Effector CD4-positive, alpha-beta T cell (primary cell): ENCODE measurements at places on chromosomes 16 and 17.

- no peak for DNase-seq
Observed at GRCh38 chr16:2529061-2529931, 1.9 kb downstream of the CEMP1 start.

GRCh38 chr17:5446786-5447185, 7.8 kb upstream of the C1QBP start:
- DNase-seq = no peak

GRCh38 chr17:80471922-80472321, 4.5 kb downstream of the NPTX1 start:
- no peak for DNase-seq

GRCh38 chr16:46898006-46898405, 13.8 kb downstream of the GPT2 start:
- DNase-seq = no peak

- DNase-seq = peak; percentile 88
Observed at GRCh38 chr17:80101011-80101945, at the start of gene GAA. Gene GAA, plus strand, starts transcription at chr17:80101581. Its CDS starts 3,006 bp downstream, at chr17:80104587.

GRCh38 chr17:40777459-40777858, 4.9 kb downstream of the KRT27 start:
- no peak for DNase-seq

GRCh38 chr16:23842137-23842600, 6.4 kb downstream of the PRKCB start:
- DNase-seq = no peak

- DNase-seq = peak; percentile 29
Observed at GRCh38 chr16:88570691-88571092, 489 bp downstream of the ZC3H18 start.

DNA sequence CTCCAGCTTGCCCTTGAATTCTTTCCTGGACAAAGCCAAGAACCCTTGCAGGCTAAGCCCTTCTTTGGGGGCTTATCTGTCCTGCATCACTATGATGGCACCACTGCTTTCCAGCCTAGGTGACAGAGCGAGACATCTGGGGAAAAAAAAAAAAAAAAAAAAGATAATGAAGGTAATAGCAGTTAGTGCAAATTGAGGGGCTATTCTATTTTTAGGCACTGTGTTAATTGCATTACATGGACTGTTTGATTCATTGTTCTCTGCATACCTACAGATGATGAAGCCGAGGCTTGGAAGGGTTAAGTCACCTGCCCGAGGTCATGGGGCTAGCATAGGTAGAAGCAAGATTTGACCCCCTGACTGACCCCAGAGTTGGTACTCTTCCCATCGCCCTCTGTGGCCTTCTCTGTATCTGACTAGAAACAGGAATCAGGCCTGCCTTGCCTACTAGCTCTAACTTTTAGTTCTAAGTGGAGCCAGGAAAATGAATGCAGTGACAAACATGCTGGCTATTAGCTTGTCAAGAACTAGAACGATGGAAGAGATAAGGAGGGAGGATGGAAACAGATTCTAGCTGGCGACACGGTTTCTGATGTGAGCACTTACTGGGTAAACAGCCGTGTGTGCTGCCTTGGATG, 312.1 kb downstream of the SNX29 start:
- DNase-seq = no peak

DNA sequence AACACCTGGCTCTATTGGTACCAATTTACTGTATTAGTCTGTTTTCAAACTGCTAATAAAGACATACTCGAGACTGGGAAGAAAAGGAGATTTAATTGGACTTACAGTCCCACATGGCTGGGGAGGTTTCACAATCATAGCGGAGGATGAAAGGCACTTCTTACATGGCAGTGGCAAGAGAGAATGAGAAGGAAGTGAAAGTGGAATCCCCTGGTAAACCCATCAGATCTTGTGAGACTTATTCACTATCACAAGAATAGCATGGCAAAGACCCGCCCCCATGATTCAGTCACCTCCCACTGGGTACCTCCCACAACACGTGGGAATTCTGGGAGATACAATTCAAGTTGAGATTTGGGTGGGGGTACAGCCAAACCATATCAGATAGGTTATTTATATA, 22.6 kb upstream of the GOSR1 start:
- DNase-seq = no peak

DNA sequence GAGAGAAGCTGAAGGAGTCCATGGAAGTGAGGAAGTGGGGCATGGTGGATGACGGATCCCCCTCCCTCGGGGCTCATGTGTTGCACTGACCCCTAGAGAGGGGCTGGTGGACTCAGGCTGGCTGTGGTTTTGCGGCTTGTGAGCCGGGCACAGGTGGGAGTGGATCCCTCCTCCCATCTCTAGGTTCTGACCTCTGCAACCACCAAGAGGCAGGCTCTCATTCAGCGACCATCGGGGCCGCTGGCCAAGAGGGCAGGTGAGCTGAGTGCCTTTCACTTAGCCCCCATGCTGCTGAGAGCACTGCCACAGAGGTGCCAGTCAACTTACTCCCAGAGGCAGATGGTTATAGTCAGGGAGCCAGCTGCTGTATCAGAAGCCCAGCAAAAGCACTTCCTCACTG, 67.3 kb downstream of the SCNN1B start:
- DNase-seq = no peak

- DNase-seq = no peak
Observed at GRCh38 chr16:10601444-10602408, 21.3 kb upstream of the EMP2 start.

- no peak for DNase-seq
Observed at GRCh38 chr16:4147236-4147635, 31.0 kb upstream of the ADCY9 start.

DNA sequence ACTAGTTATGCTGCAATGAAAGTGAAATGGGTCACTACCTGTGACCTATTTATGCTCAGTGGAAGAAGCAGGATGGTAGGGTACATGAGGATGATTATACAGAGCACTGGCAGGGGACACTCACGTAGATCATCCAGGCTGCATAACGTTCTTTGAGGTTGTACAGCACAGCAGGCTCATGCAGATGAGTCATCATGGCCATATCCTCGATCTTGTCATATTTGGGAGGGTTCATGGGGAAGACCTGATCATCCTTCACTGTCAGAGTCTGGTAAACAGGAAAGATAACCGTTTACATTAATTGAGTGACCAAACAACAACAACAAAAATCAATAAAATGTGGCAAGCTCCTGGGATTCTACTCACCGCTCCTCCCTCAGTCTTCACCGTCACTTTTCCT, 2.1 kb downstream of the MYH2 start:
- DNase-seq = no peak

DNA sequence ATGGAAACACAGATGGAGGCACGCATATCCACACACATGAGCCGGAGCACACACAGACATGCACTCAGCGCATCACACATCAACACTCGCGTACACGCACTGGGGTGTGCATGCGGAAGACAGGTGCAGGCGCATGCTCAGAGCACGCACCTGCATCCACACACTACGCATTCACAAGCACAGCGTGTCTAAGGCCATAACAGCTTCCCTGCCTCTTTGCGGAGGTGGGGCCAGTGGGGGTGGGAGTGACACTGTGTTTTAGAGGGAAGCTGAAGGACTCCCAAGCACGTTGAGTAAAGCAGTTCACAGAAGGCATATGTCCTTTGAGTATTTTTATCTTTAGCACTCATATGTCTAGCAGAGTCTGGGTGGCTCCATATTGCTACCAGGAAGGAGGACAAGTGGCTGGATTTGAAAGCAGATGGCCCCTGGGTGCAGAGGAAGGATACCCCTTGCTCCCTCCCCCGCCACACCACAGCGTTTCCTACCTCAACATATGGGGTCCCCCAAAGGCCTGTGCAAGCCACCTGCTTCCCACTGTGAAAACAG, 68.6 kb upstream of the TOB1 start:
- no peak for DNase-seq

DNA sequence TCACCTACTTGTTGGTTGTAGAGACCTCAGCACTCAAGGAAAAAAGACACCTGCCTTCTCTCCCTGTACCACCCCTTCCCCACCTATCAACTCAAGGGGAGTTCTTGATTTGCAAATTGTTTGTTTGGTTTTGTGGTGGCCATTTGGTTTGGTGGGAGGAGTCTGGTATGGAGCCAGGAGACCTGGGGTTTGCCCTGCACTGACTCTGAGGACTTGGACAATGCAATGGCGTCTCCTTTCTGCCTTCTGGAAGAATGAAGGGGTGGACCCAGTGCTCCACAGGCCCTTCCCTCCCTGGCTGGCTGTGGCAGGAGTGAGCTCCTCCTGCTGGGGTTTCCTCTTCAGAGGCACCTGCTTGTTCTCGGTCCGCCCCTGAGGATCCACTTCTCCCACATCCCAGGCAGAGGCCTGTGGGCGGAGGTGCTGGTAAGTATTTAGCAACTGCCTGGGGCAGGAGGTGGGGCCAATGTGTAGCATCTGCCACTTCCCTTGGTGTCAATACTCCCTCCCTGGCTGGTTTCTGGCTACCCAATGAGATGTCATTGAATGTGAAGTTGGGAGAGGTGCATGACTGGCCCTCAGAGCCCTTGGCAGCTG, 164.5 kb downstream of the NTN1 start:
- DNase-seq = no peak

DNA sequence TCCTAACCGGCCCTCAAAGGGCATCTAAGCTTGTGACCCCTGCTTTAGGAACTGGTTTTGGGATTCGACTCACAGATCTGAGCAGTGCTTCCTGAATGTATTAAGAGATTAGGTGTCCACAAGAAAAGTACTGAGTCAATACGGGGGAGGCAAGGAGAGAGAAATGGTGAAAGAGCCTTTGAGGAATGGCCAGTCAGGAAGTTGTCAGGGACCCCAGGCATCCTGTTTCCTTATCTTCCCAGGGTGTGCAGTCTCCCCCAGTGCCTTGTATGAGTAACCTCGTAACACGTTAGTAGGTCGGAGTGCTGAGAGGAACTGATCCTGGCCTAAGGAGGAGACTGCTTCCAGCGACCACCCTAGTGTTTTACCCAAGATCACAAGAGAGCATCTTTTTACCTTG, 16.4 kb upstream of the TMED6 start:
- DNase-seq = no peak

GRCh38 chr17:29115961-29116803, 64.0 kb downstream of the MYO18A start:
- peak; percentile 17 for DNase-seq

DNA sequence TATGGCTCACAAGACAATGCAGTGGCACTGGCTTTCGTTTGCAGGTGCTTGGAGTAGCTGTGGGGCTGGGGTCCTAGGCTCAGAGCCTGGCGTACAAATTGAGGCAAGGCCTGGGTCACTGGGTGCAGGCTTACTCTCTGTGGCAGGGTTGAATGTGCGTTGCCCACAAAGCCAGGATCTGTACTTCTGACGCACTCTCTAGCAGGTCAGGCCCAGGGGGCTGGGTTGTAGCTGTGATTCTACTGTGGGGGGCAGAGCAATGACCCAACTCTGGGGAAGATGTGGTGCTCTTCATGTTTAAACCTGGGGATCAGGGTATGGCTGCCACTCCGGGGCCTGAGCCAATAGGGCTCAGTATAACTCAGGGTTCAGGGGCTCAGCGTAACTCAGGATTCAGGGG, 6.4 kb upstream of the PRSS21 start:
- no peak for DNase-seq

DNA sequence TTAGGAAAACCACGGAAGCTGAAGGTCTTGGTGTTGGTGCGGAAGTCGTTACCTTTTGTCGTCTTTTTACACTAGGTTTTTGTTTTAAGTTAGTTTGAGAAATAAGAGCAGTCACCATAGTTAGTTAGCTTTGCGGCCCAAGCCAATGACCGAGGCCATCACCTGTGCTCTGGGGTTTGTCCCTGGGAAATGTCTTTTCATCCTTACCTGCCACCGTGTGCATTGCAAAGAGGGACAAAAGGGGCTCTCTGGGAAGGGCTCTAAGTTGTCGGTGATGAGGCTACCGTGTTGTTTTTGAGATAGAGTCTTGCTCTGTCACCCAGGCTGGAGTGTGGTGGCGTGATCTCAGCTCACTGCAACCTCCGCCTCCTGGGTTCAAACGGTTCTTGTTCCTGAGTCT, 49.8 kb downstream of the NDE1 start:
- DNase-seq = no peak

GRCh38 chr16:56447286-56447685, 3.8 kb downstream of the NUDT21 start:
- DNase-seq = no peak

- DNase-seq = no peak
Observed at GRCh38 chr17:55318081-55318480, 53.3 kb downstream of the HLF start.

DNA sequence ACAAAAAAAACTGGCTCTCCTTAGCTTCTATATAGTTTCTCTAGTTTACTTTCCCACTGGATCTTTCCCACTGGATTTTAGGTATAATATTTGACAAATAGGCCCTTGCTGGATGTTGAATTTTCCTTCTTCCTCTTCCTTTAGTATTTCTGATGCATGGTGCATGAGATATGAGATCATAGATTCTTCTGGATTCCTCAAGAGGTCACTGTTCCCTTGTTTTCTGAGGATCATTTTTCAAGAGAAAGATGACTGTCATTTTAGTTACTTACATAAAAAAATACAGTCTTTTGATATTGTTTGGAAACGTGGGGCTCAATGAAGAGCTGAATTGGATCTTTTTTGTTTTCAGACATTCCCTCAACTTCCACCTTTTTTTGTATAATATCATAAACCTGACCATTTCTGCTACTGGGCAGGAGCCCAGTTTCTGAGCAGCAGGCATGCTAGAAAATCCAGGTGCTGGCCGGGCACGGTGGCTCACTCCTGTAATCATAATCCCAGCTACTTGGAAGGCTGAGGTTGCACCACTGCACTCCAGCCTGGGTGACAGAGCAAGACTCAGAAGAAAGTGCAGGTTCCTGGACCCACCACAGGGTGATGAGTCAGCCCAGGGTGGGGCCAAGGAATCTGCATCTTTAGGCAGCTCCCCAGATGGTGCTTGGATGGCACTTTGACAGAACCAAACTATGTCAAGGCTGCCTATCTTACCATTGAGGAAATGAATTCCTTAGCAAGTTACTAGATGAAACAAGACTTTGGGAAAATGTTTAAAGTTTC, 70.3 kb downstream of the SDR42E1 start:
- DNase-seq = no peak

- peak; percentile 69 for DNase-seq
Observed at GRCh38 chr17:78421534-78422266, 43.3 kb downstream of the PGS1 start.

DNA sequence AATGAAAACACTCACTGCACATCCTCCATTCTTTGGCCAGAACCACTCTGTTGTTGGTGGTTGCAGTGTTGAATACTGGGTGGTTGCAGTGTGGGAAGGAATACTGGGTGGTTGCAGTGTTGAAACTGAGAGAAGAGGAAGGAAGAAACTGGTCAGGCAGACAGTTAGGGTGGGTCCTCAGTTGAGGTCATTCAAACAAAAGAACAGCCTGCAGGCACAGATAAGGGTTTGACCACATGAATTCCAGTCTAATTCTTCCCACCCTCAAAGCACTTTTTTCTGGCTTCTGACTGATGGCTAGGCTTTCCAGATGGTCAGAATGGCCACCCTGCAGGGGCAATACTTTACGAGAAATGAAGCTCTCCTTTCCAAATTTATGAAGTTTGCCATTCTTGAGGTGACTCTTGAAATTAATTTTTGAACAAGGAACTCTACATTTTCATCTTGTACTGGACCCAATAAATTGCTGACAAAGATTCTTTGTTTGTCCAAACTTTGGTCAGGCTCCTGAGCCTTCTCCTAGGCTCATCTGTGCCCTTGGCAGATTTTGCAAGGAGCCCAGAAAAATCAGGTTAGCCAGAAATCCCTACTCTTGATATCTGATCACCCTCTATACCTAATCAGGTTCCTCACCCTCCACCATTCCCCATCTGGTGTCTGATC, 596.6 kb upstream of the CDH5 start:
- no peak for DNase-seq

GRCh38 chr17:6686026-6686425, 27.1 kb downstream of the SLC13A5 start:
- no peak for DNase-seq

GRCh38 chr16:84239141-84239769, 557 bp downstream of the KCNG4 start:
- no peak for DNase-seq
